Activated T-cell treated with anti-CD3 and anti-CD28 coated beads, Interleukin-2, amount 50 U/mL, for 72 hours (primary cell): ENCODE measurements at places on chromosomes 12 and 14. TPM values are rescaled to one million over a fixed set of nuclear protein-coding genes. Genes with fewer than 3 reads are reported as not detected.

GRCh38 chr12:12465522-12465921 is 97.1 kb downstream of the DUSP16 start:
- no peaks in the 10 kb centered on the region for H3K27me3 ChIP-seq
- H3K4me1 ChIP-seq, result peaks cover 88% of the 10 kb centered on the region
- H3K27ac ChIP-seq, result peak overlapping the region; percentile 42

- no peaks in the 10 kb centered on the region for H3K36me3 ChIP-seq
- peaks cover 58% of the 10 kb centered on the region for H3K27me3 ChIP-seq
- H3K27ac ChIP-seq, result no peak overlapping the region
- peaks cover 12% of the 10 kb centered on the region for H3K4me1 ChIP-seq
These were observed 376 bp downstream of the INSM2 start for GRCh38 chr14:35534208-35534872.

GRCh38 chr12:99087278-99087677 is 442.2 kb downstream of the APAF1 start:
- no peak for DNase-seq
- no peak overlapping the region for H3K4me3 ChIP-seq
- no peak overlapping the region for H3K27ac ChIP-seq
- no peaks in the 10 kb centered on the region for H3K4me1 ChIP-seq
- no peaks in the 10 kb centered on the region for H3K27me3 ChIP-seq
- no peaks in the 10 kb centered on the region for H3K36me3 ChIP-seq

GRCh38 chr14:87044807-87045206 is 948.2 kb downstream of the GALC start:
- no peak for DNase-seq
- H3K27ac ChIP-seq, result no peak overlapping the region
- H3K27me3 ChIP-seq, result no peaks in the 10 kb centered on the region
- H3K4me1 ChIP-seq, result no peaks in the 10 kb centered on the region
- H3K36me3 ChIP-seq, result no peaks in the 10 kb centered on the region

- no peak overlapping the region for H3K27ac ChIP-seq
- H3K27me3 ChIP-seq, result no peaks in the 10 kb centered on the region
- peaks cover 1% of the 10 kb centered on the region for H3K4me1 ChIP-seq
These were observed 140.9 kb downstream of the CCDC91 start for GRCh38 chr12:28331130-28331529.

DNA sequence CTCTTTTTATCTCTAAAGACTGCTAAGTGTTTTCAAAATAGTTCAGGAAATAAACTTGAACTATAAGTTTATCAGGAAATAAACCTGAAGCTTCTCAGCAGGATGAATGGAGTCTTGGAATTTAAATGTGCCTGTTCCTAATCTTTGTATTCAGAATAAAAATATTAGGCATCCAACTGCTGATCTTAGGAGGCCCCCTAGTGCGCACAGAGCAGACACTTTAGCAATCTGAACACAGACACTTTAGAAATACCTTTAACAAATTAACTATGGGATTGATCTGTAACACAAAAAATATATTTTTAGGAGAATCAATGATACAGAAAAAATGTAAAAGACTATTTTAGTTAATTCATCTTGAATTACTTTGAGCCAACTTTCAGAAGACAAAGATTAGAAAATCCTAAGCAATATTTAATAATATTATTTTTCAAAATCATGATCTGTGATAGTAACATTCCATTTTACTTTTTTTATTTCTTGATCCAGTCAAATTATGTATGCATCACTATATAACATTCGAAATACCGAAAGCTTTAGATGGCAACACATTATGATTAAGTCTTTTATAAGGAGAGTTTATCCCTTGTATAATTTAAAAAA is 80.9 kb downstream of the SLC41A2 start:
- no peaks in the 10 kb centered on the region for H3K4me1 ChIP-seq
- no peaks in the 10 kb centered on the region for H3K36me3 ChIP-seq
- peaks cover 16% of the 10 kb centered on the region for H3K27me3 ChIP-seq
- H3K4me3 ChIP-seq, result no peak overlapping the region

DNA sequence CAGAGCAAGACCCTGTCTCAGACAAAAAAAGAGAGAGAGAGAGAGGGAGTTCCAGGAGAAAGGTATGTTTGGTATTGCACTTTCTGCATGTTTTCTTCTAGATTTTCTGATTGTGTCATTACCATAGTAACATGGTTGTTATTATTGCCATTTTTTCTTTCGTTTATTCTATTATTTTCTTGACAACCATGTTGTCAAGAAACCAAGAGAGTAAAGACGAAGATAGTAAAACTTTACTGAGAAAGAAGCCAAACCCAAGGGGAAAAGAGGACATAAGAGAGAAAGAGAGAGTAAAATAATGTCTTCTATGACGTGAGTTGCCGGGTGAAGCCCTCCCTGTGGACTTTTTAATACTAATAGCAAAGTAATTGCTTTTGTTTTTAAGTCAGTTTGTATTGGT is 1186.0 kb upstream of the SEL1L start:
- no peak for DNase-seq
- H3K4me1 ChIP-seq, result no peaks in the 10 kb centered on the region
- H3K36me3 ChIP-seq, result no peaks in the 10 kb centered on the region
- H3K27me3 ChIP-seq, result no peaks in the 10 kb centered on the region
- H3K27ac ChIP-seq, result no peak overlapping the region
- no peak overlapping the region for H3K4me3 ChIP-seq

GRCh38 chr14:78970677-78971076 is 800.5 kb downstream of the NRXN3 start:
- H3K27me3 ChIP-seq, result peaks cover 6% of the 10 kb centered on the region
- DNase-seq, result no peak
- no peak overlapping the region for H3K4me3 ChIP-seq
- H3K27ac ChIP-seq, result no peak overlapping the region
- H3K36me3 ChIP-seq, result no peaks in the 10 kb centered on the region

DNA sequence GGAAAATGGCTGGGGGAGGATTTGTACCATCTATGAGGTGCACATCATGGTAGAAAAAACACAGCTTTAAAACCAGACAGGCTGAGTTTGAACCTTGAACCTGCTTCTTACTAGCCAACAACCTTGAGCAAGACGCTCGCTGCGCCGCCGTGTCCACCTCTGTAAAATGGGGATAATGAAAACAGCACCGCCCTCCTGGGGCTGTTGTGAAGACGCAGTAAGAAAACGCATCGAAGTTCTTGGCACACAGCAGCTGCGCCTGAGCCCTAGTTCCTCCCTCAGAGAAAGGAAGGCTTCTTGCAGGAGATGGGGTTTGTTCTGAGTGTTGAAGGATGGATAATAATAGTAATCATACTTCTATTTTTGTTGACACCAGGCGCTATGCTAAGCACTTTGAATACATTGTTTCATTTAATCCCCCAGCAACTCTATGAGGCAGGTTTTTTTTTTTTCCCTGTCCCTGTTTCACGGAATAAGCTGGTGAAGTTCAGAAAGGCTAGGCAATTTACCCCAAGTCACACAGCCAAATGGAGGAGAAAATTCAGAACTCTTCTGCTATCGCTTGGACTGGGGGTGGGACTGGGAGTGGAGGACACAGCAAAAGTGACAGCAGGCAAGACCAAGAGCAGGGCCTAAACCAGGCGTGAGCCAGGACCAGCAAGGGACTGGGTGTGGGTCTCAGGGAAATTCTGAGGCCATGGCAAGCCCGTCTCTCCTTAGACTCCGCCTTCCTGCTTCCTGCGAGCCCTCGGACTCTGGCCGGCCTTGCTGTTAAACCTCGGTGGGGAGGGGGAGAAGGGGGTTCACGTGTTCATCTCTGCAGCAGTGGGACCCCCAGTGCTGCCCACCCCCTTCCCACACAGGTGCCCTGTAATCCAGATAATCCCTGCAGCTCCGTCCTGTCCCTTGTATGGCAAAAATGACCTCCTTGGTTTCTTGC is 97.5 kb downstream of the LRRC74A start:
- H3K36me3 ChIP-seq, result no peaks in the 10 kb centered on the region
- H3K27me3 ChIP-seq, result no peaks in the 10 kb centered on the region
- peaks cover 76% of the 10 kb centered on the region for H3K4me1 ChIP-seq

- no peaks in the 10 kb centered on the region for H3K27me3 ChIP-seq
- H3K36me3 ChIP-seq, result peaks cover 40% of the 10 kb centered on the region
- peaks cover 85% of the 10 kb centered on the region for H3K4me1 ChIP-seq
- peak overlapping the region; percentile 99 for H3K27ac ChIP-seq
These were observed 552 bp downstream of the TAPBPL start for GRCh38 chr12:6452245-6452943.

DNA sequence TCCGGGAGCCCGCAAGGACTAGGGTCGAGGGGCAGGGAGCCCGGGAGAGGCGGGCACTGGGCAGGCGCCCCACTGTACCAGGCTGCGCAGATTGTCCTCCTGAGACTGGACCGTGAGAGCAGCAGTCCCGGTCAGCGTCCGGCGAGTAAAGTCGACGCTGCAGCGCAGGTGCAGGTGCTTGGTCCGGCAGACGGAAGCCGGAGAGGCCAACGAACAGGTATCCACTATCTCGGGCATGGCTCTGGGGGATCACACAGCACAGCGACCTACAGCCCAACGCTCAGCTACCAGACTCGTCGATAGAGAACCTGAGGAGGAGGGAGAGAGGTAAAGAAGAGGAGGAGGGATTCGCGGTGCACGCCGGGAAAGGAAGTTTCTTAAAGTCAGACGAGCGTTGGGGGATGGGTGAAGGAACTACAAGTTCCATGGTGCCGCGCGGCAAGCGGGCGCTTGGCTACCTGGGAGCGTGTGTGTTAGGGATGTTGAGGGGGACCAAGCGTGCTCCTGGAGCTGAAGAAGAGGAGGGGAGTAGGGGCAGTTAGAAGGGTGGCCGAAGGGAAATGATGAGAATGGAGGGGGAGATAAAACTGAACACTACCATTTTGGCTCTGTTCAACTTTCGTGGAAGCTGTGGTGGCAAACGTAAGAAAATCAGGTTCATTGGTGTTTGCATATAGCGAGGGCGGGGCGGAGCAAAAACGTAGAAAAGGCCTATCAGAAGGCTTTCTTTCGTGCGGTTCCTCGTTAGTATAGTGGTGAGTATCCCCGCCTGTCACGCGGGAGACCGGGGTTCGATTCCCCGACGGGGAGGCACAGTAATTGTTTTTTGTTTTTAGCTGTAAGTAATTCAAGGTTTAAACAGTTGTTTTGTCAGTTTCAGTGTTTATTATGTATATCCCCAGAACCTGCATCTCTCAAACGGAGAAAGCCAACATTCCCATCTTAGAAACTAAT is at the start of gene LTA4H:
LTA4H (minus strand) TSS at position 305 of the 954 bp plus-strand sequence; CDS start at position 237, 68 bp downstream.
- peaks cover 18% of the 10 kb centered on the region for H3K4me1 ChIP-seq
- H3K4me3 ChIP-seq, result no peak within 1 kb of the TSS
- peak; percentile 94 for DNase-seq
- H3K27me3 ChIP-seq, result no peaks in the 10 kb centered on the region

- DNase-seq, result no peak
- no peaks in the 10 kb centered on the region for H3K4me1 ChIP-seq
- no peaks in the 10 kb centered on the region for H3K27me3 ChIP-seq
- no peak overlapping the region for H3K4me3 ChIP-seq
- peaks cover 2% of the 10 kb centered on the region for H3K36me3 ChIP-seq
These were observed 25.9 kb upstream of the POLR3B start for GRCh38 chr12:106331599-106331998.

DNA sequence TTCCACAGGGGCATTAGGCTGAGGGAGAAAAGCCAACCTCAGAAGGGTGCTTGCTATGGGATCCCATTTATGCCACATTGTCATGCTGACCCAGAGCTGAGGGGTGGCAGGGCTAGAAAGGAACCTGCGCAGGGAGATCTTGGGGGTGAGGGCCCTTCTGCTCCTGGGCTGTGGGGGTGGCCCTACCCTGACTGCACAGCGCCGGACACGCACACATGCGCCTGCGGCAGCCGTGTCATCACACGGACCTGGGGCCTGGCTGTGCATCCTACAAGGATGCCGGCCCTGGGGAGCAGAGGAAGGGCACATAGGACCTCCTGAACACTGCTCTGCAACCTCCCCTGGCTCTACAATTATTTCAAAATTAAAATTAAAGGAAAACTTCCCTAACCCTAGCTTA is 6.9 kb downstream of the CDCA4 start:
- no peak for DNase-seq
- peaks cover 46% of the 10 kb centered on the region for H3K4me1 ChIP-seq
- H3K27ac ChIP-seq, result peak overlapping the region; percentile 85
- H3K4me3 ChIP-seq, result peak overlapping the region; percentile 54
- H3K36me3 ChIP-seq, result peaks cover 4% of the 10 kb centered on the region

- H3K27me3 ChIP-seq, result peaks cover 19% of the 10 kb centered on the region
- no peak overlapping the region for H3K4me3 ChIP-seq
- no peaks in the 10 kb centered on the region for H3K4me1 ChIP-seq
- H3K36me3 ChIP-seq, result peaks cover 4% of the 10 kb centered on the region
These were observed 44.1 kb upstream of the JDP2 start for GRCh38 chr14:75383721-75384120.

Gene ATP5F1B
- 661 TPM for total RNA-seq

Gene LBHD2
- total RNA-seq, result not detected

Gene OTUB2
- total RNA-seq, result 2.1 TPM

Gene NELL2
- 36.3 TPM for total RNA-seq

Gene PRICKLE1
- total RNA-seq, result not detected

Gene OR6C65
- total RNA-seq, result not detected

Gene ADAM20
- 1.2 TPM for total RNA-seq

Gene RFX4
- not detected for total RNA-seq

Gene NGB
- total RNA-seq, result not detected

Gene ZFP36L1
- 95.0 TPM for total RNA-seq

Gene C12orf54
- 0.77 TPM for total RNA-seq

Gene HCAR2
- not detected for total RNA-seq

Gene BAG5
- 29.3 TPM for total RNA-seq
